ENCODE measurements at places on chromosomes 7 and 10.

- DNase-seq: no peak
These were observed 19.7 kb downstream of the BNIP3 start for GRCh38 chr10:131961777-131962662.

- no peak for DNase-seq
These were observed 155.4 kb downstream of the TWIST1 start for GRCh38 chr7:18962031-18962430.

DNA sequence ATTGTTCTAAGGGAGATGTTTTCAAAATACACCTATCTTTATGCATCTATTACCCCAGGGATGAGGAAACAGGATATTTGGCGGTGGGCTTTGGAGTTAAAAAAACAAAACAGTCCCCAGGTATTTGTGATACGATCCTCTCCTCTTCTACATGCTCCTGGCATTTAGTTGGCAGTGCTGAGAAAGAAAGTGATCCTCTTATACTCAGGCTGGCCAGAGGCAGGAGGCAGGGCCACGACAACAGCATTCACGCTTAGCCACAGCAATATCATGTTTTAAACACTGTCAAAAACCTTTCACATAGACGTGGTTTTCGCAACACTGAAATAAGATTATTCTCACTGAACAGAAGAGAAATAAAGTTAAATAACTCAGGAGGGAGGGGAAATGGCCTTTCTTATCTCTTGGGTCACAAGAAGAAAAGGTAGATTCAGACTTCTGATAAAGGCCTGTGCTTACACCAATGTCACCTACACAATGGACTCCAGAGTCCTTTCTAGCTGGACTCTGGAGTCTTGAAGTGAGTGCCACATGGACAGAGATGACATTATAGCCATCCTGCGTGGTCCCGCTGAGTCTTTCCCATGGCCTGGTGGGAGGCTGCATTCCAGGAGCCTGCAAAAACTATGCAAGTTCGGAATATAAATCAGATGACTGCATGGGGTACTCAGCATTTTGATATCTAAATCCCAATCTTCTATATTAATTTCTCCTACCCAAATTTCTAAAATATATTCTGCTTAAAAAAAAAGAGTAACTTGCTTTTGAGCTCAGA lies 88.7 kb downstream of the PIP4K2A start:
- no peak for DNase-seq

DNA sequence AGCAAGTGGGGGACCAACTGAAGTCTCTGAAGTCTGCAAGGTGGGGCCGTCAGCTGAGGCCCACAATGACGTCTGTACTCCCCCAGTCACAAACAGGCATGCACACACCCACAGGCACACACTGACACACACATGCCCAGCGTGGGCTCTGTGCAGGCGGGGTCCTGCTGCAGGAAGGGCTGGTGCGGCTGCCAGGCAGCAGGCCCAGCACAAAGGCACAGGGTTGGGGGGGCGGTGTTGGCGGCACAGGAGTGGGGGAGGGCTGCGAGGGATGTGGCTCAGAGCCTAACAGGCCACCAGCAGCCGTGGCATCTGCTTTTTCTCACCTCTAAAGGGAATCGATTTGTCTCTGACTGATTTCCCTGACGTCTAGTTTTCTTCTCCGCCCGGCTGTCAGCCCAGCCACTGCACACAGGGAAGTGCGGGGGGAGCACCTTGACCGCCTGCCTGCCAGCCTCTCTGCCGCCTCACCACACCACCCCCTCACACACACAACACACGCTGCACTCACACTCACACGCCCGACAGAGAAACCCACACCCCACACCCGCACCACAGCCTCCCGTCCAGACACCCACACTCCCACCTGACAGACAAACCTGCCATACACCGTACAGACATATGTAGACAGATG lies 43.5 kb upstream of the ZMIZ1 start:
- no peak for DNase-seq

DNA sequence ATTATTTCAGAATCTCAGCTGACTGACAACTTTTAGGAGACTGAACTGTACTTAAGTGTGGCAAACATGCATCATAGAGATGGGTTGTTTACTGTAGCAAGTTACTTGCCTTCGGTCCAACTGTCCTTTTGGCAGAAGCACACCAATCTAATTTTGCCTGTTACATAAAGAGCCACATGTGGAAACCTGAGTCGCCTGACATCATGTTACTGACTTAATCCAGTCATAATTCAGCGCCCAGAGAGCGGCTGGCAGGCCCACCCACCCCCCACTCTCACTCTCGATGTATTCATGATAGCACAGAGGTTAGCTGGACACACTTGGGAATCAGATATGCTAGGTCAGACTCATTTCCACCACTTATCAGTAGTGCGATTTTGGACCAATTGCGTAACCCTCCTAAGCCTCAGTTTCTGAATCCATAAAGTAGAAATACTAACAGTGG lies 57.3 kb upstream of the CAPZA2 start:
- DNase-seq: no peak

GRCh38 chr7:138542183-138542582 lies 82.1 kb downstream of the TRIM24 start:
- DNase-seq: no peak

- DNase-seq: no peak
These were observed 109.3 kb upstream of the BTBD16 start for GRCh38 chr10:122161795-122162194.

DNA sequence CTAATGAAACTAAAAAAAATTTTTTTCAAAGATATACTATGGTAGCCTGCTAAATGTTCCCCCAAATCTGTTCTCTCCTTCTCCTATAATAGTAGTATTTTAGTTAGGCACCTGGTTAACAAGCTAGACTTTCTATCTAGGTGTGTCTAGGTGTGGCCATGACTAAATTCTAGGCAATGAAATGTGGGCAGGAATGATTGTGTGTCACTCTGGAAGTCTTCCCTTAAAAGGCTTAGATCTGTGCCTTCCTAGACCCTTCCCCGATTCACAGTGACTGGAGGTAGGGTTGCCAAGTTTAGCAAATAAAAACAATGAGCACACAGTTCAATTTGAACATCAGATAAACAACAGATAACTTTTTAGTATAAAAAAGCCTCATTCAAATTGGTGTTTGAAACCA lies 8.3 kb upstream of the ARHGAP21 start:
- DNase-seq: no peak

GRCh38 chr7:25122373-25122772 lies 2.7 kb downstream of the CYCS start:
- no peak for DNase-seq

GRCh38 chr7:36264123-36264801 lies 111.2 kb downstream of the EEPD1 start:
- DNase-seq: no peak

DNA sequence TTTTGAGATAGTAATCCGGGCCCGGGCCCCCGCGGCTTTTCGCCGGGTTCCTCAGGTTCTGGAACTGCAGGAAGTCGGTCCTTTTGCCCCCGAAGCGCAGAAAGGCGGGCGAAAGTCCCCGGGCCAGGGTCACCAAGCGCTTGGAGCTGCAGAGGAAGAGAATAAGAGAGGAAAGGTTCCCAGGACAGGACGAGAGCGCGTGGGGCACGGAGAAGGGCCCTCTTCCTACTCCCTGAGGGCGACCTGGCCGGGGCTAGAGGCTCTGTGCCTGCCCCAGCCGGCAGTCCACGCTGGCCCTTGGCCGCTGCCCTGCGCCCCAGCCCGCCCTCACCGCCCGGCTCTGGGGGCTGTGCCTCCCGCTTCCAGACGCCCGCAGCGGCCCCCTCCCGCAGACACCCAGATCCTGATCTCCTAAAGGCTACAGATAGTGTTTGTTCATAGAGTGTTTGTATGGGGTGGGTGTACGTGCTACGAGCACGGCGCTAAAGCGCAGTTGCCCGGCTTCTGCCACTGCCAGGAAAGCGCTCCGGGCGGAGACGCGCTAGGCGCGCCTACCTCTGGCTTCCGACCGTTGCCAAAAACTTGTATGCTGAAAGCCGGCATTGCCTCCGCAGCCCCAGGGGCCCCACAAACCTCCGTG lies 3.2 kb downstream of the HPSE2 start:
- DNase-seq: no peak

DNA sequence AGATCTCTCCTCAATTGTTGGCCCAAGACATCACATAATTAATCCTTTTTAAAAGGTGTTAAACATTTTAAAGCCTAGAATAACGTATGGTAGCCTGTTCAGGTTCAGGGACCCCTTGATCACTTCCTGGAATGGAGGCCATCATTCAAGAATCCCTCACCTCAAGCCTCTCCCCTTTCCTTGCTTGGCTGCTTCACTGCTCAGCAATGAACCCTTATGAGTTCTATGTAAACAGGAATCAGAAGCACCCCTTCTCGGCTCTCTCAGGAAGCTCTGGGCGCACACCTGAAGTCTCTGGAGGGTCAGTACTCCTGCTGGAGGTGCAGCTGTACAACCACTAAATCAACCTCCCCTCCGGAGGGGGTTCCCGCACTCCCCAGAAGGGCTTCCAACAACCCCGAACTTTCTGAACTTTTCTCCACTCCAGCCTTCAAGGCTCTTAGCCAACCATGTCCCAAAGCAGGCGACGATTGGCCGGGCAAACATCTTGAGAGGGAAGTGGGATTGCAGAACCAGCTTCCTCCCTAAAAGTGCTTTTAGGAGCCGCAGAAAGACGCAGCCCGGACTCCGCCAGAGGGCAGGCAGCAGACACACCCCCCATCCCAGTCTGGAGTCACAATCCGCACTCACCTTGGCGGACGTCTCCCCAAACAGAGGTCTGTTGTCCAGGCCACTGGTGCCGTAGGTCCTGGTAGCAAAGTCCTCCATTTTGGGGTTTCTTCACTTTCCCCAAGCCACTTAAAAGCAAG lies 562 bp downstream of the TMEM243 start:
- peak; percentile 56 for DNase-seq

DNA sequence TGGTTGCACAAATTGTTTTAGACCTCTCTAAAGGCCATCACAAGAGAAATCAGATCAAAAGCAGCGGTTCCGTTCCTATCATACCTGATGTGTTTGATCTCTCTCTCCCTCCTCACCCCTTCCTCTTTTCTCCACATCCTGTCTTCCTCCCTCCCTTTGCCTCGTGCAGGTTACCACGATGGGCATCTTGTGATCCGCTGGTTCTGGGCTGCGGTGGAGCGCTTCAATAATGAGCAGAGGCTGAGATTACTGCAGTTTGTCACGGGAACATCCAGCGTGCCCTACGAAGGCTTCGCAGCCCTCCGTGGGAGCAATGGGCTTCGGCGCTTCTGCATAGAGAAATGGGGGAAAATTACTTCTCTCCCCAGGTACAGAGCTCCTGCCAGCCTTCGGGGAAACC lies 28.5 kb upstream of the STK17A start:
- DNase-seq: no peak

Measured in ovary (tissue), 10 donors.